ENCODE measurements at places on chromosomes 7 and 10. TPM values are rescaled to one million over a fixed set of nuclear protein-coding genes. Genes with fewer than 3 reads are reported as not detected.

Gene CPED1
- total RNA-seq, result 13.8 TPM

Gene COBL
- 26.3 TPM for total RNA-seq

- DNase-seq, result no peak
Measured at GRCh38 chr10:51006686-51007085, 67.6 kb upstream of the PRKG1 start.

DNA sequence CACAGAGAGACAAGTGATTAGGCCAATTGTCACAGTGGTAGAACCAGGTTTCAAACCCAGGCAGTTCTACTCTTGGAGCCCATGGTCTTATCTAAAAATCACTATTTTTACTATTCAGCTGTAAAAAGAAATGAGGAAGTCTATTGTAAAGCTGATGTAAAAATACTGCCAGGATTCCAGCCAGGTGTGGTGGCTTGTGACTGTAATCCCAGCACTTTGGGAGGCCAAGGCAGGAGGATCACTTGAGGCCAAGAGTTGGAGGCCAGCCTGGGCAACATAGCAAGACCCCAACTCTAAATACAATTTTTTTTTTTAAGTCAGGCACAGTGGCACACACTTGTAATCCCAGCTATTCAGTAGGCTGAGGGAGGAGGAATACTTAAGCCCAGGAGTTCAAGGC is 40.4 kb downstream of the HIP1 start:
- no peak for DNase-seq

DNA sequence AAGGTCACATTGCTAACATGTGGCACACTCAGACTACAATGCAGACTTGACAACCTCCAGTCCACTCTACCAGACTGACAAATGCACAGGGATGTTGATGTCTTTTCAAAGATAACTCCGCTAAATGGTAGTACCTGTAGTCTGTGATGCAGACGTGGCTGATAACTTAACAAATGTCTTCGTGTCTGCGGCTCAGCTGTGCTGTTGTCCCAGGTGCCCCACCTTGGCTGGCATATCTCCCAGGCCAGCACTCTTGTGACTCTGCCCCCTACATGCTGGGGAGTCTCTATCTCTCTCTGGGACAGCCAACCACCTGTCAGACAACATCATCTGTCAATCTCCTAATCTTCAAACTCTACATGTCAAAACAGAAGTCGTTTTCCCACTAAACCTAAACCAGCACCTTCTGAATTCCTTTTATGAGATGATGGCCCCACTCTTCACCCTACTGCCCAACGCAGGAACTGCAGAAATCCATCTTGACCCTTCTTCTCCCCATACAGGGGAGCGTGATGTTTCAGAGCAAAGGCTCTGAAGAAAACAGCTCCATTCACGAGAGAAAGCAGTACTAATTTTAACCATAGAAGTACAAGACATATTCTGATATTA is 156.4 kb downstream of the USP6NL start:
- DNase-seq, result no peak

DNA sequence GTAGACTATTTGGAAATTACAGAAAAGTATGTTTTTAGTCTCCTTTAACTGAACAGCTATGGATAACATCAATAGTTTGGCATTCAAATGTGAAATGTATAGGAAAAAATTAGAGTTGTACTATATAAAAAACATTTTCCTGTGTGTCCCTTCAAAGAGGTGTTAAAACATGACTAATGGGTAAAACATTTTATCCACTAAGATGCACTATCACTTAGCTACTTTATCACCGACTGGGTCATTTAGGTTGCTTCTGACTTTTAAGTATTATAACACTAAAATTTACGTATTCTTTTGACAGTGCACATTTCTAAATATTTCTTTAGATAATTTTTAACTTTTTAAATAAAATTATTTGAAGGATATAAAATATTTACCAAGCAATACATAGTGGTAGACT is 77.6 kb downstream of the UBE2H start:
- DNase-seq, result no peak

DNA sequence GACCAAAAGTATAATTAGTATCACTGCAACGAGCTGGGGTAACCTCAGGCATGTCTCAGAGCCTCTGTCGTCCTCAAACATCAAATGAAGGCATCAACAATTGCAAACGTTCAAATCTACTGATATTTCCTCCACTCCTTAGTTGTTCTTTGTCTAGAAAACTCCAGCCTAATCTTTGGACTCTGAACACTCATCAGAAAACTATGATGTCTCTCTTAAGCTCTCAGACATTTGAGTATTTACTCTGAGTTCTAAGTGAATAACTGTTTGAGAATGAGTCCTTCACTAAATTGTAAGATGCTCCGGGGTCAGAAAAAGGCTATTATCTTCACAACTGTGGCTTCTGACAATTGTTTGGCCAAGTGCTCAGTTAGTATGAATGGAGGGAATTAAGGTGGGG is 536.4 kb downstream of the NRG3 start:
- DNase-seq, result no peak

- DNase-seq, result no peak
Measured at GRCh38 chr7:47907981-47908616, 40.2 kb downstream of the PKD1L1 start.

Data from right atrium auricular region (tissue), 2 donors.